ENCODE measurements at places on chromosomes 7 and 10.

- DNase-seq = no peak
Observed at GRCh38 chr10:82575318-82575717, 700.3 kb downstream of the NRG3 start.

- peak; percentile 23 for DNase-seq
Observed at GRCh38 chr10:120713573-120714205, 137.5 kb upstream of the WDR11 start.

DNA sequence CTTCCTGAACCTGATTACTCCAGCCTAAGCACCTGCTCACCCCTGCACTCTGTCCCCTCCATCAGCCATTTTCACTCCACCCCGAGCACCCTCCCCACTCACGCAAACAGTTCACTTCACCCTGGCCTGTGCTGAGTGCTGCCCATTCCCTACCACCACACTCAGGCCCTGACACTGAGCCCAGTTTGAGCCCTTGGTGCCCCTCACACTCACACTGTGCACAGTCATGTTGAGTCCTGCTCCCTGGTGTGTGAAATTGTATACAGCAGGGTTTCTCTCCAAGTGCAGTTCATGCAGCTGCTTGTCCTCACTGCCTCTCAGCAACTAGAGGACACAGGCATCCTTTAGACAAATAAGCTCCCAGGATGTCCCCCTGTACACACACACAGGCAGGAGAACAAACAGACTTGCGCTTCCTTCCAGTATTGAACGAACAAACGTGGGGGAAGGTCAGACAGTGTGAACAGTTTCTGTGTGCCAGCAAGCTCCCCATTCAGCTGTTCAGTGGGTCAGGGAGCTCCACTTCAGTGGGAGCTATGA, 6.8 kb downstream of the MYO1G start:
- DNase-seq = no peak

GRCh38 chr7:139205843-139206242, 25.2 kb upstream of the UBN2 start:
- DNase-seq = no peak

DNA sequence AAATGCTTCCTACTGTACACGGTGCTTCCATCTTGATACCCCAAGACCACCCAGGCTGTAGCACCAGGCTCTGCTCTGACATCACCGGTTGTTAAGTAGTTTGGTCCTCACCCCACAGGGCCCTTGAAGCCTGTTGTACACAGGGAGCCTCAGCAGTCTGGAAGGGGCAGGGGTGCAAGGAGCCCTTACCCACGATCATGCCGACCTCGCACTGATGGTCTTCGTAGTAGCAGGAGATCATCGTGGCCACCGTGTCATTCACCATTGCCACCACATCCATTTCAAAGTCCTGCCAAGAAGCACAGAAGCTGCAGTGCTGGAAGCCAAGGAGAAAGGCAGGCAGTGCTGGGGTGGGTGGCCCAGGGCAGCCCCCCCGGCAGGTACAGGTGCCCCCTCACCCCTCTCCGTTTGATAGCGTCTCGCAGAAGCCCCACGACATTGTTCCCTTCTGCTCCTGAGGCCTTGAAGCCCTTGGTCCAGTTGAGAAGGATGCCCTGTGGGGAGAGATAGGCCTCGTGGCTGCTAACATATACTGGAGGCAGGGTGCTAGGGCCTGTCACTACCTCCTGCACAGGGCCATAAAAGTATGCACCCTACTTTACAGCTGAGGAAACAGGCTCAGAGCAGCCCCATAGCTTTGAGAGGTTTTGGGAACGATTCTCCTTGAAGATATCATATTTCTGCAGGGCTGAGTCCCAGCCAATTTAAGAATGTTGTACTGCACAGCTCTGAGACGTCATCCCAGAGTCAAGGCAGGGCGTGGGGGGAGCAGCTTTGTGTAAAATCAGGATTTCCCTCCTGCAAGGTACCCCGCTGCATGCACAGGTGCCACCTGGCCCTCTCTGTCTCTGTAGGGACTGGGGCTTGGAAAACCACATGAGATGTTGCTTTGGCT, 8.7 kb upstream of the MYL7 start:
- no peak for DNase-seq

DNA sequence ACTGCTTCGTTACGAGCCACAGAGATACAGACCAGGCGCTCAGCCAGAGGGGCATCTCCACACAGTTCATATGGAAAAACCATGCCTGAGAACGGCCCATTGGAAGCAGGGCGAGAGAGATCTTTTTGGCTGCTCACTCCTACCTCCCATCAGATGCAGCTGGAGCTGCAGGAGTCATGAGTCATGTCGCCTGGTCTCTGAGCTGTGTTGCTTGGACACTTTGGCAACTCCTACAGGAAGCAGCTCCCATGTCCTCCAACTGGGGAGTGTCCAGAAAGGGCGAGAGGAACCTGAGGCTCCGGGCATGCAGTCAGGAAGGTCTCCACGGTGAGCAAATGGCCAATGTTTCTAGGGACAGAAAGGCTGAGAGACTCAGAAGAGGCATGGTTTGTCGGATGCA, 24.9 kb downstream of the INSIG1 start:
- no peak for DNase-seq

DNA sequence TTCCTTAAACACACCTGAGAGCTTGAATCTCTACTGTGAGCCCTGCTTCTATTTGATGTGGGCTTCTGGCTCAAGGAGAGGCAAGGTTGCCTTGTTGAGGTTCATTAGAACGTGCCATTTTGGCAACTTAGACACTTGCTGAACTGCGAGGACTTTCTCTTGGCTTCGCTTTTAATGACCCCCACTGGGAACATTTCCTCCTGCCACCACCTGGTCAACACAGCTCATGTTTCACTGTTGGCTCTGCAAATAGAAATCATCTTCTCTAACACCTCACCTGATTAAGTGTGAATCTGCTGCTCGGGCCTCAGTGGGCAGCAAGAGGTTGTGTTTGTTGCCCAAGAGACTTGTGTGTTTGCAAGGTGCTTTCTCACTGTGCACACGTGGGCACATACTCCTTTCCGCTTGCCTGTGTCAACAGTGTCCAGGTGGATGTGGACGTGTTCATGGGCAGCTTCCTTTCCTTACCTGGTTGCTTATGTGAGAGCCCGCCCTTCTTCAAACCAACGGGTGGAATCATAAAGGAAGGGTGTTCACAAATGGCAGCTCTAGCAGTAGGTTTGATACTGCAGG, 147.0 kb downstream of the NRP1 start:
- DNase-seq = no peak

DNA sequence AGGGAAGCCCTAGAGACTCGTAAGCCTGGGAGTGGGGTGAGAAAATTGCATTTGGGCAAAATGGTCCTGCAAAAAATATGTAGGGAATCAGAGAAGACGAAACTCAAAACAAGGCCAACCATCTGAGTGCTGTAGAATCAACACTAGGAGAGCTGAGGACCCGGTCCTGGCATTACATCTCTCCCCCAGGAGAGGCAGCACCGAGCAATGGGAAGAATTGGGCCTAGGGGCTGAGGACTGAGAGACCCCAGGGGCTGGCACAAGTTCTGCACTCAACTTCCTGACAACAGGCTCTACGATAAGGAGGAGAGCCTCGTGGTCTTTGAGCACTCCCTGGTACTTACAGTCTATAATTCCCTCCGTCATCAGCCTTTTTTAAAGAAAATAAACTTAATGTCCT, 47.6 kb downstream of the BPGM start:
- no peak for DNase-seq

DNA sequence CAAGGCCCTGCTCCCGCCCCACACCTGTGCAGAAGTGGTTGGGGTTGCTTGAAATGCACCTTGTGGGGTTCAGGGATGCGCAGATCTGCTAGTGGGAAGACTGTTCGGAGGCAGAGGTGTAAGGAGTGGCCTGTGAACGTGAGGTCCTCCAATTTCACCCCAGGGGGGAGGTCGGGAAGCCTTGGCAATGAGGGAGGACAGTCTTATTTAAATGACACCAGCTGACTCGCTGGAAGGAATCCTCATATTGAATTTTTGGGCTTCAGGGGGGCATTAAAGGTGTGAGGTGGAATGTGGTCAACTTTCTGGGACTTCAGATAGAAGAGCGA, 218.8 kb upstream of the CELF2 start:
- DNase-seq = no peak

- no peak for DNase-seq
Observed at GRCh38 chr7:111765751-111766643, 203.7 kb upstream of the IMMP2L start.

DNA sequence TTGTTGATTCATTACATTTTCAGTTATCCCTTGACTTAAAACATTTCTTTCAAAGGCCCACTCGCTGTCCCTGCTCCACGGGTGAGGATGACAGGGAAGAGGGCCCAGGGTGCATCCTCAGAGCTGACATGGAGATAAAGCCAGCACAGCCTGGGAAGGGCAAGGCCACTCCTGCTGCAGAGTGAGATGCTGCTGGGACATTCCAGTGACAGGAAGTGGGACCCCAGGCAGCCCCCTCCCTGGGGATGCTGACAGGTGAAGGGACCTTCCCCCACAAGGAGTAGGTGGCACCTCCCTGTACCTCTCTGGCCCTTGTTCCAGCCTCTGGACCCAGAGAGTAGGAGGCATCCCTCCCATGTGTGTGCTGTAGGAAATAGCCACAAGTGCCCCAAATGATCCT, 97.8 kb upstream of the DDC start:
- DNase-seq = no peak

- no peak for DNase-seq
Observed at GRCh38 chr10:86446440-86446839, 75.2 kb downstream of the WAPL start.

GRCh38 chr7:116089293-116089692, 58.7 kb upstream of the TFEC start:
- no peak for DNase-seq

DNA sequence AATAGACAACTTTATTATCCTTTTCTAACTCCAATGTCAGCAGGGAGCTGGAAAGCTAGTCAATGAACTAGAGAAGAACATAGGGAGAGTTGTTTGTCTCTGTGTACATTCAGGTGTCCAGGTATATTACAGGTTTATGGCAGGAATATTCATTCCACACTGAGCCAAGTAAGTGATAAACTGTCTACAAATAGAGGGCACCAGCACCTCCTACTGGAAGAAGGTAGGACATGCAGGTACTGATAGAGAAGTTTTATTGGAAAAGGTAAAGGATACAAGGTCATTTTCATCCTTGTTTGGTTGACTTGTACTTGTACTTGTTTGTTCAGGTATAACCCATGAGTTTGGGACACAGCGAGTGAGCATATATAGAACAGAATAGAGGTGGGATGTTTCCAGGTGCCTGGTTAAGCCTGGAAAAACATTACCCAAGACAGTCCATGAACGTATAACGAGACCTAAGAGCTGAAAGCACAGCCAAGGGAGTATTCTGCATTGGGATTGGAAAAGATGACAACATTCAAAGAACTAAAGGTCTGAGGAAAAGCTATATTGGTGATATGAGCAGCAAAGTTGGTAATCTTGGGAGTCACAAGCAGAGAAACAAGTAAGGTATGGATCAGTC, 61.4 kb upstream of the PPP1R3C start:
- no peak for DNase-seq

- no peak for DNase-seq
Observed at GRCh38 chr10:75620356-75620755, 188.9 kb downstream of the LRMDA start.

DNA sequence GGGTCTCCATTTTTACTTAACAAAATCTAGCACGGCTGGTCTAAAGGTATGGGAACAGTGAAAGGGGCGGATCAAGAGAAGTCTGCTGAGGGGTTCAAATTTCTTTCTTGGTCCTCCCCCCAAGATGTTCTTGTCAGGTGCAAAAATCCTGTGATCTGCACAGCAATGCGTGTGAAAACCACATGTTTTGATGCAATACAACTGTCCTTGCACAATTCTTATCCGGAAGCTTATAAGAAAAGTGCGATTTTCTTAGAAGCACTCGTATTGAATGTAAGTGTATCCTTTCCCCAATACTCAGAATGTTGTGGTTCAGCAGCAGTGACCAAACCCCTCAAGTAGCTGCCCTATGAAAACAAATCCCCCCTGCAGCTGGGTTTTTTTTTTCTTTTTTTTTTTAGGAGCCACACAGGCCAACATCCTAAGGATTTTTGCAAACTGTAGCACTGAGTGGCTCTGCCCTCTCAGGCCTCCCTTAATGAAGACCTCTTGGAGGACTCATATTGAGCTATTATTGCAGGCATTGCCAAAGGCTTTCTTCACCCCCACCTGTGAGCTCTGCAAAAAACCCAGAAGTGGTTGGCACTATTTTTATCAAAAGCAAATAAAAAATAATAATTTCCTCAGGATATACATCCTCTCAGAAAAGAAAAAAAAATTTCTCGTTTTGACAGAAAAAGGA, 151.9 kb upstream of the ITGB1 start:
- peak; percentile 94 for DNase-seq

GRCh38 chr7:37832194-37832593, 16.2 kb upstream of the NME8 start:
- DNase-seq = no peak

DNA sequence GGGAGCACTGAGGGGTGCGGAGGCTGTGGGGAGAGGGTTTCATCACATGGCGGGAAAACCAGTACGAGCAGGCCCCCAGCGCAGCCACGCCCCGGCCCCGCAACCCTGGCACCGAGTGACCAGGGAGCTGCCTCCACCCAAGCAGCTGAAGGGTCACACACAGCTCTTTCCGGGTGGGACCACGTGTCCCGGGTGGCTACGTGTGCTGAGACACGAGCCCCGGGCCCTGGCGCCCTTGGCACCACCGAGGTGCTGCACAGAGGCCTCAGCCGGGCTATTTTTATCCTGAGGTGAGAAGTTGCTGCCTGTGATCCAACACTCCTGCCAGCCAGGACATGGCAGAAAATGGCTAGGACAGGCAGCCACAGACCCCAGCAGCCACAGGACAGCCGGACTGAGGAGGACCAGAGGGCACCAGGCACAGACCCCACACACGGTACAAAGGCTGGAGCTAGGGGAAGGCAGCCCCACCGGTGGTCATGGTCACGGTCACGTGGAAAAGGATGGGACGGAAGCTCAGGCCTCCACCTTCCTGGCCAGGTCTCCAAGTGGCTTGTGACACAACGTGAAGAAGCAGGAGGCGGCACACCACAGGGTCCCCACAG, 223.7 kb downstream of the MAD1L1 start:
- DNase-seq = no peak

DNA sequence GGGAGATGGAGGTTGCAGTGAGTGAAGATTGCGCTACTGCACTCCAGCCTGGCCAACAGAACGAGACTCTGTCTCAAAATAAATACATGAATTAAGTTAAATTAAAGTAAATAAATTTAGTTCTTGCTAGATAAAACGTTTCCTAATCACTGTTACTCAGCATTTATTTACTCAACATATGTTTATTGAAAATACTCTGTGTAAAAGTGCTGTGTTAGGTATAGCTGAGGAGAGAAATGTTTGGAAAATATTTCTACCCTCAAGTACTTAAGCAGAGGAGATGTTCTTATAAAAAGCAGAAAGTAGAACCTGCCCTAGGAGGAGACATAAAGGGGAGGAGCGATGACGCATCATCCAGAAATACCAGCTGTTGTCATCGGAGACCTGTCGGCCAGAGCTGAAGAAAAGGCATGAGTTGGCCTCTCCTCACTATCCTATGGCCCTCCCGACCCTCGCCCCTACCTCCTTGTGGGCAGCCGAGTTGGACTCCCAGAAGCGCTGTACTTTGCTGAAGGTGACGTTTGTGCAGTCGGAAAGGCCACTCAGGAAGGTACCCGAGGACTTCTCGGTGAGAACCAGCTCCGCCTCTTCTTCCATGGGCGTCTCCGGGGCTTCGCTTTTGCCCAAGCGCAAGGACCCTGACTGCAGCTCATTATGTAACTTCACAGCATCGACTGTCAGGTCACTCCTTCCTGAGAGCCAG, 1.1 kb downstream of the RRP12 start:
- DNase-seq = peak; percentile 39

- no peak for DNase-seq
Observed at GRCh38 chr7:123271856-123272255, 72.1 kb upstream of the SLC13A1 start.
